ENCODE measurements at places on chromosomes 7 and 10. TPM values are rescaled to one million over a fixed set of nuclear protein-coding genes. Genes with fewer than 3 reads are reported as not detected.

UBTD1 gene
- total RNA-seq, result 17.1 TPM

NACAD gene
- total RNA-seq, result 3.8 TPM

CTTNBP2 gene
- total RNA-seq, result 1.2 TPM

GARIN1A gene
- total RNA-seq, result 1.6 TPM

INA gene
- total RNA-seq, result not detected

FAM25G gene
- not detected for total RNA-seq

LRRC18 gene
- total RNA-seq, result not detected

MOGAT3 gene
- not detected for total RNA-seq
